Osteoblast (primary cell): ENCODE measurements at places on chromosomes 12 and 14. TPM values are rescaled to one million over a fixed set of nuclear protein-coding genes. Genes with fewer than 3 reads are reported as not detected.

Gene TGM1
- total RNA-seq = 0.36 and 1.2 TPM in 2 replicates

- peak; percentile 50 for DNase-seq
Measured at GRCh38 chr12:88241862-88242570, 99.9 kb downstream of the TMTC3 start.

DNA sequence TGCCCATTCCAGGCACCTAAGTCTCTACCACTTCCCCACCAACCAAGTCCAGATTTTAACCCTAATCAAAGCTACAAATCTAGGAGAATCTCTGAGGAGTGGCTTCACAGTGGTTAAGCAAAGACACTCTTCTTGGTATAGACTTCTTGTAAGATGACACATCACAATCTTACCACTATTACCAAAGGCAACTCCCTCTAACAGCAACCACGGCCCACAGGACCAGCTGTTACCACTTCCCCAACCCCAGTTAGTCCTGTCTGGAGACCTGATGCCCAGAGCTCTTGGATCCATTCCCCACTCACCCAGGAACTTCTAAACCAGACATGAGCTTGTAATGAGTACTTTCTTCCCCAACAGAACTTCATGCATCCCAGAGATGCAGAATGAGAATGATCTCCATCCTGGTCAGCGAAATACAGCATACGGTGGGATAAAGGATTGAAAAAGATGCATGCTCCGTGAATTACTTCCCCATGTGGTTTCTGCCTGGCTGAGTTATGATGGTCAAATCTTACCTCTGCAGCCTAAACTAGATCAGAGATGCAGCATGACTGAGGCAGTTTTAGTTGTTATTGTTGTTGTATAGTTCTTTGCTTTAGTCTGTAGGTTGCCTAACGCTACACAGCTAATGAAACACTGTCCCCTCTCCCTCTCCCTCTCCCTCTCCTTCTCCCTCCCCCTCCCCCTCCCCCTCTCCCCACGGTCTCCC is 87.7 kb upstream of the FOXN3 start:
- peak; percentile 88 for DNase-seq

DNA sequence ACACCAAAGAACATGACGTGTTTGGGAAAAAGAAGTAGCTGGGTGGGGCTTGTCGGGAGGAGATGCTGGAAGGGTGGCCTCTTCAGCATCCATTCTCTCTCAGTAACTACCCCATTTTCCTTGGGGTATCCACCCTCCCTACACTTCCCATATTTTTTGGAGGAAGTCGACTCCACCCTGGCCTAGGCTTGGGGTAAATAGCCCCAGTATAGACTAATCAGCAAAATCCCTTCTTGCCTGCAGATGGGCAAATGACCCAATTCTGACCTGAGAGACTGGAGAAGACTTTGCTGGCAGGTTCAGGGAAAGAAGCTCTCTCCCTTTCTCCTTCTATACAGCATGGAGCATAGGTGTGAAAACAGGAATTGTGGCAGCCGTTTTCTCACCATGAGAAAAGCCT is 28.5 kb upstream of the JDP2 start:
- DNase-seq = no peak
